ENCODE measurements at places on chromosomes 12 and 14.

DNA sequence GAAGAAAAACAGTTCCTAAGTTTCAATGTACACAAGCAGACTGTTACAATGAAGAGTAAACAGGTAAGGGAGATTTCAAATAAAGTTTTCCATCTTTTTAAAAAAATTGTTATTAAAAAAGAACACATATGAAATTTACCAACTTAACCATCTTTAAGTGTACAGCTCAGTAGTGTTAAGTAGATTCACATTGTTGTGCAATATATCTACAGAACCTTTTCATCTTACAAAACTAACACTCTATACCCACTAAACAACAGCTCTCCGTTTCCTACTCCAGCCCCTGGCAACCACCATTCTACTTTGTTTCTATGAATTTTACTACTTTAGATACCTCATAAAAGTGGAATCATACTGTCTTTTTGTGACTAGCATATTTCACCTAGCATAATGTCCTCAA, 139.5 kb downstream of the SLC25A21 start:
- no peak for DNase-seq

DNA sequence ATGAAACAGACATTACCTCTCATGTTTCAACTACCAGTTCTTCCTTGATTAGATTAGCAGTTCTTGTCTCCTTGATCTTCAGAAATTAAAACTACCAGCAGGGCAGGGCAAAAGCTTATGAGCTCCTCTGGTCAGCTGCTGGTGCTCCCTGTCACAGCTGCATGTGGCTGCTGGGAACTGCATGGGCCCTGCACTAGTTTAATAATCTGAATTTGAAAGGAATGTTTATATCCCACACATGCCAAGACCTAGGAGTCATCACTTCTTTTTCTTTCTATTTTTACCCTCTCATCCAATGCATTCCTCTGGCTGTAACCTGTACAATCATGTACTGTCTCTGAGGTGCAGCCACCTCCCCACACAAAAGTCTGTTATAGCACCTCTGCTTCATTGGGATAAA, 73.9 kb downstream of the ARMH4 start:
- peak; percentile 74 for DNase-seq

GRCh38 chr12:110697236-110697635, 8.3 kb upstream of the HVCN1 start:
- no peak for DNase-seq

DNA sequence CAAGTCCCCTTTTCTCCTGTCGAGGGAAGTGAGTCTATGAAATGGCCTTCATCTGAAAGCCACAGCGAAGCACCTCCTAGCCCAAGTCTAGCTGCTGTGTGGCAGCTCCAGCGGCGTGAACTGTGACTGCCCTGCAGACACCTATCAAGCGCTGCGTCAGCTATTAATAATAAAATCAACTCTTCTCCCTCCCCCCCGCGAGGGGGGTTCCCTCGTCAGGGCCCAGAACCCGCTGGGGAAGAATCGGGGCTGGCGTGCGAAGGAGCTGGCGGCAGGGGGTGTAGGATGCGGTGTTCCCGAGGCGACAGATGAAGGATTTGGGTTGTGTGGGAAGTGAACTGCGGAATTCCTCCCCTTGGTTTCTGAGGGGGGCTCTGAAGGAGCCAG, 662 bp upstream of the ATP2A2 start:
- DNase-seq, result peak; percentile 71

DNA sequence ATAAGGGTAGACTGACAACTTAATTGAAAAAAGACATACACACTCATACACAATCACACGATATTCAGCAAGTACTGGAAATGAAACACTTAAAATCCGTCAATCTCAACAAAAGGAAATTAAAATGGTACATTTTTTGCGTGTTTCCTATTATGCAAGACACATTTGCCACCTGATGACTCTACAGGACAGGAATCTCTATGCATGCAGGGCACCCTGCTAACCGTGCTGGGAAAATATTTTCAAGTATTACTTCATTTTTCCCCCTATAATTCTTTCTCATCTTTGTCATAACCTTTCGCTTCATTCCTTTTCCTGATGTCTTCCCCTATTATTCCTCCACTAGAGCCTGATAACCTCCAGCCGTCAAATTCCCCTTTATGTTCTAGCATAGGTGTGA, 150.2 kb downstream of the TMEM132D start:
- DNase-seq, result no peak

DNA sequence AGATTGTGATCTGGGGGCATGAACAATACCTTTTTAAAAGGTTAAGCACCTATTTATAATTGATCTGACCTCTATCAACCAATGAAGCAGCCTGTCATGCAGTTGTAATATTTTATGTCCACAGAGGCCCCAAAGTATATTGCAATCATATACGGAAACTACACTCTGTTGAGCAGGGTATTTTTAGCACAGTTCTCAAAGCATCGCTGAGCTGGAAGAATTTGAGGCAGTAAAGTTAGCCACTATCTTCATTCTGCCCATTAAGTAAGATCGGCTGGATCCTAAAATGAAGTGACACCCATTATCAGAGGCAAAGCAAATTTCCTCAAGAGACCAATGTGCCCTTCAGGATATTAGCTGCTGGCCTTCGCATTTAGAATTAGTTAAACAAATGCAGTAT, 47.7 kb upstream of the GRIP1 start:
- DNase-seq, result no peak

GRCh38 chr14:51023964-51024363, 70.9 kb downstream of the TRIM9 start:
- no peak for DNase-seq

DNA sequence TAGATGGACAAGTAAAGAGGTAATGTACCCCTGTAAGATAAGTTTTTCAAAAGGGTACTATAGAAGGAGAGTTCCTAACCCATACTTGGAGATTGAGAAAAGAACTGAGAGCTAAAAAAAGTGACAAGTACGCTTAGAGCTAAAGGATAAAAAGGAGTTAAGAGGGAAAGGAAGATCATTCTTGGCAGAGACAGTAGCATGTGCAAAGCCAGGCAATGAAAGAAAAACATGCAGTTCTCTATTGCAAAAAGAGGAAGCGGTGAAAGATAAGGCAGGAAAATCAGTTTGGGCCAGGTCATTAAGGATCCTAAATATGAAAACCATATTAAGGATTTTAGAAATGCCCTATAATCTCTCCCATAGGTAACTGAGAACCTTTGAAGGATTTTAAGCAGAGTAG, 500.4 kb upstream of the GARIN6 start:
- no peak for DNase-seq

GRCh38 chr12:34402899-34403705, 380.8 kb downstream of the ALG10 start:
- peak; percentile 2 for DNase-seq

DNA sequence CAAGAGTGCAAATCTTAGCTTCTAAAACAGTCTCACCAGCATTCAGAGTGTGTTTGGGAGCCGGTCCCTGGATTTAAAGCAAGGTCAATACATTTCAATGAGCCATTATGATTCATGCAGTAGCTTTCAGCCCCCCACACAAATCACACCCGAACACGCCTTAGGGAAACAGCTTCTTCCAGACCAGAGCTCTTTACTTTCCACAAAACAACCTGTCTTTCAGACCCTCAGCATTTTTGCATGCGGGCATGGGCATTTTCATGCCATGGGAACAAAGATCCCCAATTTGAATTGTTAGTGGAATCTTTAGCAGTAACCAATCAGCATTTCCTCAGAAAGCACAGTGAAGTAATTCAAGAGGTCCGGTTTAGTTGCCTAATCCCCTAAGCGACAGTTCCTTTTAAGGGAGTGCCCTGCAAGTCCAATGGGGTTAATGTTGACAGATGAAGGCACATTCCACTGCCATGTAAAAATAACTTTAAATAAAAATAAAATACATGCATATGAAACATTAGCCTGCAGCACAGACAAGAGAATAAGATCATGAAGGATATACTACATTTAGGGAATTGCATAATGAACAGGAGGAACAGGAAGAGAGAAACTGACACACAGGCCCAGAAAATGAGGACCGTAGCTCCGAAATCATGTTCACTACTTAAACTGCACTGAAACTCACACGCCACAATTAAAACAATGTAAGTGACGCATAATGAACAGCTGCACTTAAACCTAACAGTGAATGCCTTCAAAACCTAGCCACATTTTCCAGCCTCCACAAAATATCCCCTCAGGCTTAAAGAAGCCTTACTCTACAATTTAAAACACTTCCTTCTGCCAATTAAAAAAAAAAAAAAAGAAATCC, 4.0 kb downstream of the VPS37B start:
- DNase-seq, result peak; percentile 54

DNA sequence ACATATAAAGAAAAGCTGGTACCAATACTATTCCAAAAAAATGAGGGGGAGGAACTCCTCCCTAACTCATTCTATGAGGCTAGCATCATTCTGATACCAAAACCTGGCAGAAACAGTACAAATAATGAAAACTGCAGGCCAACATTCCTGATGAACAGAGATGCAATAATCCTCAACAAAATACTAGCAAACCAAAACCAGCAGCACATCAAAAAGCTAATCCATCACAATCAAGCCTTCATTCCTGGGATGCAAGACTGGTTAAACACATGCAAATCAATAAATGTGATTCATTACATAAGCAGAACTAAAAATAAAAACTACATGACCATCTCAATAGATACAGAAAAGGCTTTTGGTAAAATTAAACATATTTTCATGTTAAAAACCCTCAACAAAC, 281.3 kb downstream of the KCNH5 start:
- DNase-seq, result no peak

DNA sequence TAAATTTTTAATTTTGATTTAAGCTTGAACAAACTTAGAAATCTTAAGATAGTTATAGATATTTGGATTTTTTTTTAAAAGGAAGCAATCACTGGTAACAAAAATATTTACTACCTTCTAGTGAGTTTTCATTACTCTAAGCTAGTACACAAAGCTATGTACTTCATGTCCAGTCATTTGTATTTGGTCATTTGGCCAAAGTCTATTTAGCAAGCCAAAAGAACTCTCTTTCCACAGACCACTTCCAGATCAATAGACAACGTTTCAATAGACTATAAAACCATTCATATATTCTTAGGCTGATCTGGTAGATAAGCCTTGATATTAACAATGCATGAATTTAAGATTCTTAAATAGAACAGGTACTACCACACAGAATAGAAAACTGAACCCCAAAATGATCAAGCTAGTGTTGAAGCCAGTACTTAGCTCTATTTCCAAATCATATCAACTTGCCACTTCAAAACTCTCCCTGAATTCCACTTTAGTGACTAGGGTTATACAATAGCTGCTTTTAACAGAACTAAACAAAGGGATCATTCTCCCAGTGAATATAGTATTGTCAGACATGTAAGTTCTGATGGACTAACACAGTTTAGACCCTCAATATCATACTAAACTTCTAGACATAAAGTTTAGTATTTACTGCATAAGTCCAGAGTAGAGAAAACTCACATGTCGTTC, 21.7 kb downstream of the CAPRIN2 start:
- DNase-seq, result no peak

DNA sequence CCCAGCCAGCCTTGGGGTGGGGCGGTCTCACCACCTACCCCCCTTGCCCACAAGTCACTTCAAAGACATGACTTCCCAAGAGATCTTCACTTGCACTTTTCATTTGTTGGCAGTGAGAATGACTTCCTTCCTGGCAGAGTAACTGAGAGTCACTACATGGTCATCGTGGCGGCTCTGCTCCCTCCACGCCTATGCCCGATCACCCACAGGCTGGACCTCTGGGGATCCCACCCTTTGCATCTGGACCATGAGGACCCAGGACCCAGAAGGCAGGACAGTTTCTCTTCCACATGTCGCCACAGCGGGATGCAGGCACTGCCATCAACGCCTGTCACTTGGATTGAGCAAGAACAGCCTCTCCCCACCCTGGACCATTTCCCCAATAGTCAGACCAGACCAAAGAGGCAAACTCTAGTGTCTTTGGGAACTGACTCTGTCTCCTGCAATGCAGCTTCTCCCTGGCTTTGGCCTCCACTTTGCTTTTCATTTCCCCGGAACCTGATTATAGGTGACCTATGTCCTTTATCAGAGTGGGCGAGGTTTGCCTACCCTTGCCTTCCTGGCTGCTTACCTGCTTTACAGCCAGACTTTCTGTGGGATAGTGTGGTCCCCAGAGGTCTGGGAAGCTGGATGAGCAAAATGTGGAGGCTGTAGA, 3.6 kb downstream of the VDR start:
- DNase-seq, result no peak

DNA sequence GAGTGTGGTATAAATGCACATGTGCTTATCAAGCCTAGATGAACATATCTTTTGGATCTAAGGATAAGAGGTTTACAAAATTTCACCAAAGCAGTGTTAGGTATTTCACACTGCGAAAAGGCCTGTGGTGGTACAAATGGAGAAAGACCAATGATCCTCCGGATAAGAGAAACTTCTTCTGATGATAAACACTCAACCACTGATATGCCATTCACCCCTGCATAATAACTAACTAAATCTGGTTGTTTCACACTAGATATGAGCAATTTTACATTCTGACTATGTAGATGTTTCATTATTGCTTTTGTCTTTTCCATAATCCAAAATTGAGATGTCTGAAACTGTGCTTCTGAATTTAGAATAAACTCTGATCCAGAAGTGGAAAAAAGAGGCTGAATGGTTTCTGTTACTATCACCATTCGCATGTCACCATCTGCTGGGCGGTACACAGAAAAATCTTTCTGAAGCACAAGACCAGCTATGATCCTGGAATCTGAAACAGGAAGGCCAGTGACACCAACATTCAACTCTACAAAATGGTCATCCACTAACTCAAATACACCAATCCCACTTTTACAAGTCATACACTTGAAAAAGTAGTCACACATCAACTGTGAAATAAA, 1.3 kb downstream of the BBS10 start:
- DNase-seq, result peak; percentile 44

- DNase-seq, result no peak
These were observed 62.3 kb downstream of the BEGAIN start for GRCh38 chr14:100524933-100525243.

DNA sequence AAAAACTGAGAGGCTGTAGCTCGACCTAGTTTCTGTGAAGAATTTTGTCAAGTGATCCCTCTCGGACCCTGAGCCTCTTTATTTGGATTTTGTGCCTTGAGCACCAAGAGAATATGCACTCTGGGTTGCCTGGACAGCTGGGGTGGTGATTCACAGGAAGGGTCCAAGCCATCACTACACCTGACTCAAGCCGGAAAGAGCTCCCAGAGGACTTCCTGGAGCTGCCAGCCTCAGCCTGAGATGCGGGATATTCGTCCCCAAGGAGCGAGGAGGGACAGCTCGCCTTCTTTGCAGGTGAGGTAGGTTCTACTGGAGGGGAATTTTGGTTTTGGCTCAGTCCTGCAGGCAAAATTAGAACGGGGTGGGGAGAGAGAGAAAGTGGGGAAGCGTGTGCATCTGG, 94.3 kb downstream of the GALNT8 start:
- DNase-seq, result no peak

- peak; percentile 6 for DNase-seq
These were observed 77.4 kb downstream of the KIF21A start for GRCh38 chr12:39365364-39366001.

- DNase-seq, result no peak
These were observed 5.5 kb upstream of the LMNTD1 start for GRCh38 chr12:25558586-25558985.

- no peak for DNase-seq
These were observed 293.1 kb upstream of the FKBP4 start for GRCh38 chr12:2501464-2502191.

Measured in GM03348 (cell line).